Large intestine (tissue), 12 donors: ENCODE measurements at places on chromosomes 5 and 9.

DNA sequence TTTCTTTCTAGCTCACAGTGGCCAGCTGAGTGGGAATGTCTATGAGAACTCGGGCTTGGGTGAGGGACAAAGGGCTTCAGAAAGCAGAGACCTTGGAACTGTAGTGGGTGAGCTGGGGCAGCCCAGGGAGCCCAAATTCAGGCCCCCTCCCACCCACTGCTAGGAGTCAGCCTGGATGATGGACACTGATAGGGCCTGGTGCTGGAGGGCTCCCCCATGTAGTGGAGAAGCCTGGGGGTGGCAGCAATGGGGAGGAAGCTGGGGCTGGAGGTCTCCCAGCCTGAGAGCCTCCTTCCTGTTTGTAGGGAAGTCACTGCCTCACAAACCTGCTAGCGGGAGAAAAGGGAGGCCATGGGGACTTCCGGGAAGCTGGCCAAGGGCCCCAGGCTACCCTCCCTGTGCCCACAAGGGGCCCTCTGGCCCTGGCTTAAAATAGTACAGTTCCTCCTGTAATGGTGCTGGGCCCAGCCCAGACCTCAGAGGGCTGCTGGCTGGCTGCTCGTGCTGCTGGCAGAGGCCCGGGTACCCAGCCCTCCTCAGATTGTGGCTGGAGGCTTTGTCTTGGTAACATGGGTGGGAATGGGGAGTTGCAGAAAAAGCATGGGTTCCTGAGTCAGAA, 6.3 kb upstream of the NR5A1 start:
- DNase-seq, result no peak

GRCh38 chr5:171521219-171521633, 101.8 kb downstream of the FGF18 start:
- DNase-seq, result peak; percentile 5

DNA sequence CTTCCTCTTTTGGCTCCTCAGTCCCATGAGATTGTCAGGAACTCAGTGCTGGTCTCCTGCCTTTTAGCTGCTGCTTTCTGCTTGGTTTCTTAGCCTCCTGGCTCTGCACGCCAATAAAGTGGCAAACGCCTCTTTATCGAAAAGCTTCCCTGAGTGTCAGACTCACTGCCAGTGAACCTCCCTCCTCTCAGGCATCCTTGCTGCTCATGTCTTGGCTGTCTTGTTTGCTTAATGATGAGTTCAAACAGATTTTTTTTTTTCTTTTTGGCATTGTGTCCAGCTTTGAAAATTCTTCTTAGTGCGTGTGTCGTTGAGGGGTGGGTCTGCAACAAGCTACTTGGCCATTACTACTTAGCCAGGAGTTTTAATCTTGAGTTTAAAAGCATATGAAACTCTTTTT, 14.9 kb downstream of the RASGRF2 start:
- no peak for DNase-seq

GRCh38 chr5:95471487-95471886, 80.3 kb downstream of the FAM81B start:
- DNase-seq, result no peak

GRCh38 chr9:97527626-97528528, 26.4 kb downstream of the TMOD1 start:
- no peak for DNase-seq

GRCh38 chr5:163658702-163659567, 153.5 kb downstream of the MAT2B start:
- peak; percentile 12 for DNase-seq
